ENCODE measurements at places on chromosomes 11 and 22.

DNA sequence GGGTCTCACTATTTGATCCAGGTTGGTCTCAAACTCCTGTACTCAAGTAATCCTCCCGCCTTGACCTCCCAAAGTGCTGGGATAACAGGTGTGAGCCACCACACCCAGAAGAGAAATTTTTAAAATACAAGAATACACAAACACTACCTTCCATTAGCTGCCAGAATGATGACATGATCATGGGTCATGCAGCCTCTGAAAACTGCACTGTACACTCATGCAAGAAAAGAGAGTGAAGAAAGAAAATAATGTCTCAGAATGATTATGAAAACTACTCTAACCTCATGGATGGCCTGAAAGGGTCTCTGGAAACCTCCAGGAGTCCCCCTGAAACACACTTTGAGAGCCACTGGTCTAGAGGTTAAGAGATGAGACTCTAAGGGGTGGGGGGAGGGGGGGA lies 18.8 kb downstream of the VPS37C start:
- DNase-seq, result no peak

GRCh38 chr11:132493801-132494200 lies 1038.5 kb downstream of the OPCML start:
- DNase-seq, result no peak

DNA sequence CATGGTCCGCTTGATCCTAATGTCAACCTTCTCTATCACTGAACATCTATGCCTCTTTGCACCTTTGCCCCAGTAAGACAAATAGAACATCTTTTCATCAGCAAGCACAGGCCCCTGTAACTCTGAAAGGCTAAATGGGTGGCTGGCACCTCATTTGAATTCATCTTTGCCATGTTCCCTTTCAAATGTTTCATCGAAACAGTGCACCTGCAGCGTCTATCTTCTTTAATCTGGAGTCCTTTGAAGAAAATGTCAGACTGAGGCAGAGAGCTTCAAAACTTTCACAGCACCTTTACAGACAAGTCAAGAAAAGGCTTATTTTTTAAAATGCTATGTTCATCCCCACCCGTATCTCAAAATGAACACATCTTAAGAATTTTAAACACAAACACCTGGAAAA lies 3.4 kb downstream of the MPPED2 start:
- DNase-seq, result no peak

GRCh38 chr11:114844896-114845295 lies 166.6 kb downstream of the NXPE2 start:
- DNase-seq, result no peak

- DNase-seq, result peak; percentile 59
Measured at GRCh38 chr22:38873469-38874411, 1.7 kb upstream of the CBX6 start.

DNA sequence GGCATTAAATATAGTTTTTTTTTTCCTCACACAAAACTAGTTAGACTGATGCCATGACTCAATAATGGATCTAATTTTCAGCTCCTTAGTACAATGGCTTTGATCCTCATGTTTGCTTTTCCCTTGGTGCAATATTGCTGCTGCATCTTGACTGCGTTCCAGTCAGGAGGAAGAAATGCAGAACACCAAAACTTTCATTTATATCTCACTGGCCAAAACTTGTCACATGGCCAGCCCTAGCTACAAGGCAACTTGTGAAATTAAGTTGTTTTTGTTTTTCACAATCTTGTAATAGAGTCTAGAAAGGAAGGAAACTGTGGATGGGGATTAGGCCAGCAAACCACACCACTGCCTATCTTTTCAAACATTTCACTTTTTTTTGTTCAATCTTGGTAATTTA lies 36.7 kb downstream of the SMC1B start:
- DNase-seq, result no peak

GRCh38 chr22:28706845-28707244 lies 27.2 kb upstream of the TTC28 start:
- DNase-seq, result no peak

DNA sequence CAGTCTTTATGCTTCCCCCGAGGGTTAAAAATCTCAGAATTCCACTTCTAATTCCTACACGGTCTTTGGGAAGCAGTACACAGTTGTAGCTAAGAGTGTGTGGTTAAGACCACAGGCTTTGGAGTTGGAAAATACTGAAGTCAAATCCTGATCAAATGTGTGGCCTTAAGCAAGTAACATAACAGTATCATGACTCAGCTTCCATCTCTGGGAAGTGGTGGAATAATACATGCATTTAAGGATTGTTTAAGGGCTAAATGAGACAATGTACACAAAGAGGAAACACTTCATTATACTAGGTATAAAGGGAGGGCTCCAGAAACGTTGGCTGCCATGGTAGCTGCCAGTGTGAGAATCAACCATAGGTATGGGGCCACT lies 71.5 kb downstream of the FAT3 start:
- DNase-seq, result no peak

Measured in activated CD4-positive, alpha-beta memory T cell treated with anti-CD3 and anti-CD28 coated beads, Interleukin-2, amount 10 ng/mL, durations not matched to agents 7 days and 5 days (primary cell).